Lung (tissue), 17 donors: ENCODE measurements at places on chromosomes 12 and 14. TPM values are rescaled to one million over a fixed set of nuclear protein-coding genes. Genes with fewer than 3 reads are reported as not detected.

The DNAJC22 gene
- total RNA-seq: 1.7 TPM

The TMED10 gene
- total RNA-seq: 398 TPM

DNA sequence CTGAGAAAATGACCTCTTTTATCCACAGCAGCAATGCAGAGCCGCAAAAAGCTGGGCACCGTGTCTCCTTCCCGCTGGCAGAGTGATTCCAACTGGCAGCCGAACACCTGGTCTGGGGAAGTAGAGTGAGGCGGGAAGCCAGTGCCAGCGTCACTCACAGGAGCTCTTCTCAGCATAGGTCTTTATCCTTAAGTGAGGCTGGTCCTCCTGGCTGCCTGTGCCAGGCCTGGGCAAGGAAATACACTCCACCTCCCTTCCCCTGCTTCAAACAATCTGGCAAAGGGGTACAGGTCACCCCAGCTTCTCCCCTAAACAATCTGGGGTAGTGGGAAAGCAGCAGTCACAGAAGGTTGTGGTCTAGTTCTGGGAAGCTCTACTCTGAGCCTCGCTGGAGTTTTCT, 4.8 kb downstream of the ARHGAP9 start:
- DNase-seq: no peak

- DNase-seq: peak; percentile 67
Observed at GRCh38 chr14:70665448-70666360, 24.0 kb downstream of the TTC9 start.

DNA sequence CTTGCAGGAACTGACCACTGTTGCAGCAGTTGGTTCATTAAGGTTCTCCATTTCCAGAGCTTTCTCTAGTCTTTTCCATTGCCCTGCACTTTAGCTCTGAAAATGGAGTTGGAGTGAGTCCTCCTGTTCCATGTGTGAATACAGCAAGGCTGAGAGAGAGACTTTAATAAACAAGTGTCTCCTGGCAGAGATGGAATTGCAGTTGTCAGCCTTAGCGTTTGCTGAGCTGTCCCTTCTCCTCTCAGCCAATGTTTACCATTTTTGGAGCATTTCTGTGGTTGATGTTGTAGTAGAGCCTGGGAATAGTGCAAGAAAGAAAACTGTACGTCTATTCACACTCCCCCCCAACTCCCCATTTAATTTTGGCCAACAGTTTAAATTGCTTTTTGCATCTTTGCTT, 7.5 kb upstream of the MANSC4 start:
- no peak for DNase-seq

The EPYC gene
- not detected for total RNA-seq

- peak; percentile 89 for DNase-seq
Observed at GRCh38 chr14:92039063-92039718, 668 bp downstream of the TRIP11 start.

GRCh38 chr14:68711561-68712309, 81.1 kb downstream of the ZFP36L1 start:
- no peak for DNase-seq

The CARMIL3 gene
- 2.4 TPM for total RNA-seq

The TAS2R14 gene
- 3.0 TPM for total RNA-seq

- no peak for DNase-seq
Observed at GRCh38 chr14:26765768-26766520, 168.1 kb upstream of the NOVA1 start.

DNA sequence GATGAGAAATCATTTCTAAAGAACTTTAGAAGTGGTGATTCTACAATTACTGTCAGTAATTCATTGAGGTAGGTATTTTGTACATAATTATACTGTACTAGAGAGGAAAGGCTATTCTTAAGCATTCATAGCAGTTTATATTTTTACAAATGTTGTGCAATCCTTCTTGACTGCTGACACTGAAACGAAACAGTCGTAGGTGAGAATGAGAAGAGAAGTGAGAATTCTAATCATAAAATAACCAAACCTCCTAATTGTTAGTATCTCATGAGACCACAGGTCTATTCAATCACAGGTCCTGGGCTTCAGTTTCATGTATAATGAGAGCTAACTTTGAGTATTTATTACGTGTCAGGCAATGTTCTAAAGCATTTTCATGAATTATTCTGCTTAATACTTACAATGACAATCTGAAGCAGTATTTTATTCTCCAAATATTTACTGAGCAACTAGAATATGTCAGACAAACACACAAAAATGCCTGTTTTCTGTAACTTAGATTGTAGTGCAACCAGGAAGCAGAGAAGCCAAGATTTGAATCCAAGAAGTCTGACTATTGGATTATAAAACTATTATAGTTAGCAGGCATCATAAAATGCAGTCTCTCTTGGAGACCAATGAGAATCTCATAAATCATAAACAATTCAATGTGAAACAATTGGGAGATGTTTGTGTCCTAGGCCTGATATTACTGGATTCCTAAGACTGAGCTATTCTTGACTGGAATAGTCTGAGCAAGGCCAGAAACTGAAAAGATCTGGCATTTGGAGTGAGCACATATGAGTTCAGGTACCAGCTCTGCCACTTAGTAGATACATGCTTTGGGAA, 24.3 kb downstream of the RERG start:
- no peak for DNase-seq

DNA sequence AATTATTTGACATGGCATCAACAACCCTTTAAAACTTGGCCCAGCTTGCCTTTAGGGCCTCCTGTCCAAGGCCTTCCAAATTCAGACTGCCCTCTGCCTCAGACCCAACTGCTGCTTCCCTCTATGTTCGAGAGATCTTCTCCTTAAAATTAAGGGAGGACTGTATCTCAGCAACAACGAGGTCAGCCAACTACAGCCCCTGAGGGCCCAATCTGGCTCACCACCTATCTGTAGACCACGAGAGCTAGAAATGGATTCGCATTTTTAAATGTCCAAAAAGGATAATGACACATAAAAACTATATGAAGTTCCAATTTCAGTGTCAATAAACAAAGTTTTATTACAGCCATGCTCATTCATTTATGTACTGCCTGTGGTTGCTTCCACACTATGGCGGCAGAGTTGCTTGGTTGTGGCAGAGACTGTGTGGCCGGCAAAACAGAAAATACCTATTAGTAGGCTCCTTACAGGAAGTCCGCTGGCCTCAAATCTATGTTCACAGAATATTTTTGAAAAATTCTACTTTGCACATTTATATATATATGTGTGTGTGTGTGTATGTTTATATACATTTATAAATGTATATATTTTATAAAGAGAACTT, 1026.9 kb downstream of the BCL11B start:
- DNase-seq: no peak

The PPM1H gene
- 11.2 TPM for total RNA-seq

DNA sequence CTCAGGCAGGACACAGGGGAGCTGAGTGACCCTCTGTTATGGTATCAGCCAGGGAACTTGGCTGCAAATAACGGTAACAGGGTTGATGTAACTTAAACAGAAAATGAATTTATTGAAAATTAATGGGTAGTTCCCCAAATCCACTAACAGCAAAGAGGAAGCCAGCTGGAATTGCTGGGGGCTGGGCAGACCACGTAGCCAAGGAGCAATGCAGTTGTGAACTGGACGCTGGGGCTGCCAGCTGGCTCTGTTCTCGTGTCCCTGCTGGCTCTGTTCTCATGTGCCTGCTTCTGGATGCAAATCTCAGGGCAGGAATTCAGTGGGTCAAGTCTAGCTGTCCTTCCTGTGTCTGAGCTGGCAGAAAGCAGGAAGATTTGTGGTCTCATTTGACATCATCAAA, 1383.3 kb upstream of the TMEM132C start:
- DNase-seq: peak; percentile 87

The GARIN6 gene
- not detected for total RNA-seq

The FBXW8 gene
- total RNA-seq: 18.5 TPM

GRCh38 chr14:73997108-73997943, 21.8 kb downstream of the ENTPD5 start:
- no peak for DNase-seq

DNA sequence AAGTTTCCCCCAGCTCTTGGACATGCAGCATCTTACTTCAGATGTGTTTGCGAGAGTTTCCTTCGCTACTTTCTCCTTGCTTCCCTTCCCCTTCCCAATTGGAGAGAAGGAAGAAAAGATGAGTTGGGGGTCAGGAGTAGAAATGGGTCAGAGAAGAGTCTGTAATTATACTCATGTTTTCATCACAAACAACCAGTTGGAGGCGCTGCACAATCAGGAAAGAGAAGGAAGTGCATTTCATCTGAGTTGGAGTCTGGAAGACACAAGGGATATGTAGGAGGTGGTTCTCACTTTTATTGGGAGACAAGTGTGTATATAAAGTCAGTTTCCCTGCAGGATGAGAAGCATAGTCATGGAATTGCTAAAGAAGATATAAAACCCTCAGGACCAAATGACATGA, 31.3 kb upstream of the VSX2 start:
- no peak for DNase-seq

The SLC25A47 gene
- total RNA-seq: 0.12 TPM

GRCh38 chr12:632102-632696, 31.0 kb downstream of the NINJ2 start:
- DNase-seq: peak; percentile 50

The CNTN1 gene
- 47.6 TPM for total RNA-seq

DNA sequence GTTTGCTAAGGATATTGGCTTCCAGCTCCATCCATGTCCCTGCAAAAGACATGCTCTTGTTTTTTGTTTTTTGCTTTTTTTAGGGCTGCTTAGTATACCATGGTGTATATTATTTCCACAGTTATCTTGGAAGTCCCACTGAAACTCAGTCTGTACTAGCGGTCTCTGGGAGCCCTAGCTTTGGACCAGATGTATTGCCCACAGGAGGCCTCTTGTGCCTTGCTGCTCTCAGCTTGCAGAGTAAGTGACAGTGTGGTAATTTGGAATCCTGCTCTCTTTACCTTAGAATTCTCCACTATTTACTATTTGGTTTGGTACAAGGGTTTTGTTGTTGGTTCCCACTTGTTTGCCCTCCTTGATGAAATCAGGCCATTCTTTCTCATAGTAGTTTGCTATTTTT, 1022.9 kb downstream of the LRFN5 start:
- no peak for DNase-seq

DNA sequence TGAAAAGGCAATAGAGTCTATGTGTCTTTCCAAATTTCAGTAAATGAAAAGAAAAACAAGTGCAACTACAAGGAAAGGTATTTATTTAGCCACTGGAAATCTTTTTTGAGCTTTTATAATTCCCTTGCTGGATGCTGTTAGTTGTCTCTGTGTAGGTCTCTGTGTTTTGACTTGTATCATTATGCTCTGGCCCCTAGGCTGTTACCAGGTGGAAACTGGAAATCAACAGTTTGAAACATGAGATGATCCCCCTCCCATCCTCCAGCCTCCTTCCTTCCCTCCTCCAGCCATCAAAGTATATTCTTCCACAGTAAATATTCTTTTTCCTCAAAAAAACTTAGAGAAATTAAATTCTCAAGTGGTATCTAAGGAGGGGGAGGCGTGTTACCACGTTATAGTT, 934 bp upstream of the DCN start:
- no peak for DNase-seq

DNA sequence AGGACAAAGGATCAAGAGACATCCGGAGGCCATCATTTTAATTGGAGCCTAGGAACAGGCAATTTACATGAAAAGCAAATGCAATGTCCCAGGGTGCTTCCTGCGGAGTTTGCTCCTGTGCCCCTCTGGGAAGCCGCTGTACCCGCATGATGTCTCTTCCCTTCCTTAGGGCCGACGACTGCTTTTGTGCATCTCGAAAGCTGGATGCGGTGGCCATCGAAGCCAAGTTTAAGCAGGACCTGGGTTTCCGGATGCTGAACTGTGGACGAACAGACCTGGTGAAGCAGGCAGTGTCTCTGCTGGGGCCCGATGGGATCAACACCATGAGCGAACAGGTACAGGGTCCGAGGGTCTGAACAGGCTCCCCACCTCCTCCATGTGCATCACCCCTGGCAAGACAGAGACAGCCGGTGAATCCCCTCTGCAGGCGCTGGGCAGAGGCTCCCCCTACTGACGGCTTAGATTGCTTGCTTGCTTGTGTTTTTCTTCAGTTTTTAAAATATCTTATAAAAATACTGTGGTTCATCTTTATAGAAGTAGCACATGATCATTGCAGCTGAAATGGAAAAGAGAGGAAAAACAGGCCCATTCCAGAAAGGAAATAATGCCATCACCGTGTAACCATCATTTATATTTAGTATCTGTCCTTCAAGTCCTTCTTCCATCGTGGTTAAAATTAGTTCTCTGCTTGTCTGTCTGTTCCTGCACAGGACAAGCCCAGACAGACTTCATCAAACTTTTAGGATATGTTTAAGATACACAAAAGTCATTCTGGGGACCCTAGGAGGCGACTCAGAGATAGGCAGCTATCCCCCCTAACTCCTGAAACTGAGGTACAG, 75.4 kb upstream of the PWP1 start:
- peak; percentile 25 for DNase-seq

The HOXC9 gene
- not detected for total RNA-seq

The TGM1 gene
- total RNA-seq: 8.8 TPM

- no peak for DNase-seq
Observed at GRCh38 chr14:77782202-77782601, 17.7 kb upstream of the ADCK1 start.

DNA sequence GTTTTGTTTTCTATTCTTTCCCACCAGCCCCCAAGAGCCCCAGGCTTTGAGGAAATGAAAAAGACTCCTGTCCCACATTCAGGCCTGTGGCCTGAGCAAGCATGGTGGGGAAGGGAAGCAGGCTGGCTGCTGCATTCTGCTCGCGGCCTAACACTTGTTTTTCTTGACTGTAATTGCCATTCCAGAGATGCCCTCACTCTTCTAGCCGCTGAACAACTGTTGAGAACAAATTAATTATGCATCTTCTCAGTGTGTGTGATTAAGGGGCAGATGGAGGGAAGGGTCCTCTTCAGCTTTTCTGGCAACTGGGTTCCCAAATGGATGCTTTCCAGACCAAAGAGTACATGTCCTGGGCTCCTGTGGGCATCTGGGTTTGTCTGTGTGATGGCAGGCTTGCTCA, 43.3 kb downstream of the ADCK1 start:
- DNase-seq: no peak

The SOAT2 gene
- total RNA-seq: 0.21 TPM

DNA sequence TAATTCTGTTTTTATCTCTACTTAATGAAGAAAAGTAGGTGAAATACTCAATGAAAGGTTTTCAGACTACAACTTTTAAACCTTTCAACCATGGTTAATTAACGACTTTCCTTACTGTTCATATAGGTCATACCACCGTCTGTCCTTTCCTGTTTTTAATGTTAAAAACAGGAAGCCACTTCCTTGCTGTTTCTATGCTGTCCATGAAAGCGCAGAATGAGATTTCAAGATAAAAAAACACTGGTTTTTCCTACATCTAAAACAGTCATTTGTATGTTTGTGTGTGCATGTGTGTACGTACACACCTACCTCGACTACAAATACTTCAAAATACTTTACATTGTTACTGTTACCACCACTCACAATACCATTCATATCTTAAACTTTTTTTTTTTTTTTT, 27.3 kb downstream of the SPTLC2 start:
- no peak for DNase-seq

The EXOC3L4 gene
- 3.6 TPM for total RNA-seq

The GPRC5D gene
- not detected for total RNA-seq

The LTBR gene
- total RNA-seq: 134 TPM

- DNase-seq: no peak
Observed at GRCh38 chr14:59890676-59891075, 20.1 kb upstream of the RTN1 start.
